ENCODE measurements at places on chromosomes 3 and 15.

DNA sequence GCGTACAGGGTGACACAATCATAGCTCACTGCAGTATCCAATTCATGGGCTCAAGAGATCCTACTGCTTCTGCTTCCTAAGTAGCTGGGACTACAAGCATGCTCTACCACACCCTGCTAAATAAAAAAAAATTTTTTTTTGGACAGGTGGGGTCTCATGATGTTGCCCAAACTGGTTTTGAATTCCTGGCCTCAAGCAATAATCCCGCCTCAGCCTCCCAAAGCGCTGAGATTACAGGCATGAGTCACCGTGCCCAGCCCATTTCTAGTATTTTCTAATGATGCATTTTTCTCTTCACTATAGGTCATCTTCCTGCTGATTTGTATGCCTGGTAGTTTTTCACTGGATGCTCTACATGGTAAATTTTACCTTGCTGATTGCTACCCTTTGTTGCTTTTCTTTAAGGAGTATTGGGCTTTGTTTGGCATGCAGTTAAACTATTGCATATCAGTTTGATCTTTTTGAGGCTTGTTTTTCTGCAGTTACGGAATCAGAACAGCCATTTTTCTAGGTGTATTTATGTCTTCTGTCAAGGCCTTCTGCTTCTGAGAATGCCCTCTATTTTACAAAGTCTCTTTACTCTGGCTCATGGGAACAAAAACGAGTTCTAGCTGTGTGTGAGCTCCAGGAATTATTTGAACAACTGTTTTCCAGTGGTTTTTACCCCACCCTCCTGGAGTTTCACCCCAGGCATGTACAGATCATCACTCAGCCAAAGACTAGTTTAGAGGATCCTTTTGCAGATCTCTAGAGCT, 14.2 kb upstream of the NPTN start:
- DNase-seq, result no peak

- no peak for DNase-seq
These were observed 1.5 kb downstream of the UQCC5 start for GRCh38 chr3:52537726-52538421.

DNA sequence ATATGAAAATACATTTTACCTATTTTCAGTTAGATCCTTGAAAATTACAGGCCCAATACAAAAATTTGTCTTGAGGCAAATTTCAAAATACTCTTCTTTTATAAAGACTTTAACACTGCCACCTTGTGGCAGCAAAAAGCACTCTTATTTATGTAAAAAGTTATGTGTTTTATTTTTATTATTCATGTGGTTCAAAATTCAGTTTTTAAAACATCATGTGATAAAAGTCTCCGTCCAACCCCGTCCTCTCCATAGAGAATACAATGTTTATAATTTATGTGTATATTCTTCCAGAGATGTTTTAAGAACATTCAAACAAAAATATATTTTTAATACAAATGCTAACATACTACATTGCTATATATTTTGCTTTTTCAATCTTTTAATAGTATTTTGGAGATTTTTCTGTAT, 36.9 kb upstream of the TRIM59 start:
- peak; percentile 24 for DNase-seq

GRCh38 chr3:38968403-38968802, 83.3 kb downstream of the SCN11A start:
- no peak for DNase-seq

DNA sequence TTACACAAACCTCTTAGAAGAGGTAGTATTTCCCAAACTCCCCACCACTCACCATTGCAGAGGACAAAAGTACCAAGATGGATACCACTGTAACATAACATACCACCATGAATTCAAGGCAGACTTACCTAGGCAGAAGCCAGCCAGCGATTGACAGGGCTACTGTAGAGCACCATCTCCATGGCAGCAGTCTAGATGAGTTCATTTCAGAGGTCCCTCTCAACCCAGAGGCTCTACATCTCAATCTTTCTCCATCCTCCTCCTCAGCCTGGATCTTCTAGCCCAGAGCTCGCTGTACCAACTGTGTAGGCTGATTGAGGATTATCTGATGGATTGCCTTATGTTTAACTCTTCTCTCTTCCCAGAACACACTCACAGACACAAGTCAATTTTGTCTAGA, 2.0 kb upstream of the PLIN1 start:
- no peak for DNase-seq

- DNase-seq, result no peak
These were observed 785 bp downstream of the MFSD1 start for GRCh38 chr3:158802409-158803268.
